ENCODE measurements at places on chromosomes 4 and X.

- DNase-seq: no peak
Observed at GRCh38 chrX:8374041-8374825, 90.4 kb upstream of the VCX3B start.

- no peak for DNase-seq
Observed at GRCh38 chr4:121073004-121073435, 685 bp upstream of the NDNF start.

GRCh38 chr4:26061248-26061986 is 147.4 kb downstream of the SMIM20 start:
- peak; percentile 64 for DNase-seq

DNA sequence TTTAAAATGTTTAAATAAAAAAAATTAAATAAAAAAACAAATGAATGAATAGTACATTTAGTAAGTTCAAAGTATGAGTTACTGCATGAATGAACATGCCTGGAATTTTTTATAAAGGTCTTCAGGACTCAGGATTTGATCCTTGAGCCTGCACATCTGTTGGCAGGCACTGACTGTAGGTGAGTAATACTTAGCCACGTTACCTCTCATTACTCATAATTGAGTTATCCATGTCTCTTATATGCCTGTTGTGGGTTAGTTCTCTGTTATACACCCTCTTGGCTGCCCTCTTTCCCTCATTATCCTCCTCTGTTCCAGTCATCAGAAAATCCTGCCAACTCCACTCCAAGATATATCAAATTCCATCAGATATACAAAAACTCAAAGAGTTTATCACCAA is 276.0 kb downstream of the FBXW7 start:
- no peak for DNase-seq

DNA sequence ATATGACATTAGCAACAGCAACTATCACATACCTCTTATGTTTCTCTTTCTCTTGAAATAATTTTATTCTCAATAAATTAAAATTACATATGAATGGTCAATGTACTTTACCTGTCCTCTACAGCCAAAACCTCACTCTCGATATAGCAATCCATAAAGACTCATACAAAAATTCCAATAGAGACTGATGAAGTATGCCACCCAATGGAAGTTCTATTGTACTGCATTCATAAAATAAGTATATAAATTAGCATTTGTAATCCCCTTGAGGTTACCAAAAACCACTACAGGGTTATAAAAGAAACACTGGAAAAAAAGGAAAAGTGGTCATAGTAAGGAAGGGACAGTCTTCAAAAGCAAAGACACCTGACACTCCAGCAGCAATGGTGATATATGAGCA is 32.8 kb downstream of the CLDN2 start:
- DNase-seq: peak; percentile 40
